Left lung (tissue), 14 donors: ENCODE measurements at places on chromosomes 2 and 18. TPM values are rescaled to one million over a fixed set of nuclear protein-coding genes. Genes with fewer than 3 reads are reported as not detected.

DNA sequence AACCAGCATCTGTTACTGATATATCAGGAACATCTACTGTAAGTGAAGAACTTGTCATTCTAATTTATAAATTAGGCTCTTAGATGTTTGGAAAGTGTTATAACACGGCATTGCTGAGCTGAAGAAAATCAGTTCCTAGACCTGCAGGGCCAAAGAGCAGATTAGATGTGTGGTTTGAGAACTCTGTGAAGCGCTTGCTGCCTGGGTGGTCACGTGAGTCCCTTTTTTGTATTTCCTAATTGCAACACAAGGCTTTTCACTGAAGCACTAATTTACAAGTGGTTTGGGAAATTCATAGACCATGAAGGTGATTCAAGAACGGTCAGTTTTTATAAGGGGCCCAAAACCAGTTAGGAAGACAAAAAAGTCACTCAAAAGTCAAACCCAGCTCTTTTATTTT is 106.9 kb upstream of the SP3 start:
- no peak overlapping the region for H3K27ac ChIP-seq
- H3K27me3 ChIP-seq: no peaks in the 10 kb centered on the region
- H3K4me3 ChIP-seq: no peak overlapping the region
- no peaks in the 10 kb centered on the region for H3K4me1 ChIP-seq
- peaks cover 9% of the 10 kb centered on the region for H3K36me3 ChIP-seq

- H3K27ac ChIP-seq: no peak overlapping the region
- H3K4me3 ChIP-seq: no peak overlapping the region
- no peaks in the 10 kb centered on the region for H3K4me1 ChIP-seq
- DNase-seq: no peak
These were observed 153.6 kb downstream of the NCKAP5 start for GRCh38 chr2:133414486-133415209.

- no peak overlapping the region for H3K4me3 ChIP-seq
- no peaks in the 10 kb centered on the region for H3K4me1 ChIP-seq
- H3K27me3 ChIP-seq: no peaks in the 10 kb centered on the region
- no peaks in the 10 kb centered on the region for H3K36me3 ChIP-seq
These were observed 50.1 kb downstream of the RHOB start for GRCh38 chr2:20496942-20497341.

- H3K27me3 ChIP-seq: no peaks in the 10 kb centered on the region
- H3K27ac ChIP-seq: no peak overlapping the region
- peak overlapping the region; percentile 99 for H3K4me3 ChIP-seq
- peaks cover 24% of the 10 kb centered on the region for H3K4me1 ChIP-seq
- DNase-seq: no peak
- H3K36me3 ChIP-seq: peaks cover 58% of the 10 kb centered on the region
These were observed 2.3 kb downstream of the MAT2A start for GRCh38 chr2:85541262-85541661.

GRCh38 chr2:171266102-171266501 is 105.4 kb upstream of the TLK1 start:
- no peak overlapping the region for H3K4me3 ChIP-seq
- DNase-seq: no peak
- H3K36me3 ChIP-seq: no peaks in the 10 kb centered on the region
- no peaks in the 10 kb centered on the region for H3K27me3 ChIP-seq

DNA sequence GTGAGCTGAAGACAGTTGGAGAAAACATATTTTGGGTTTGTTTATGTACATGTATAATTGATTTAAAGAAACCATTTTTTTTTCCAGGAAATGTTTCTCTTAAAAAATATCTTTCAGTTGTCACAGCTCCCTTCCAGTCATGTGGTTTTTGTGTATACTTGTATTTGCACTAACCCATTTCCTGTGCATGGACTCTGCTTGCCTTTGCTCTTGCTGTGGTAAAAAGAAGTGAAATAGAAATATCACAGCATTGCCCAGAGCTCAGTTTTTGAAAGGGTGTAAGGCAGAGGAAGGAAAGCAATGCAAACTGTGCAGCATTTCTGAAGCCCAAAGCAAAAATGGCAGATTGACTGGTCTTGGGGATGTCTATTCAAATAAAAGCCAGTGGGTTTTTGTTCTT is 10.4 kb upstream of the DOCK10 start:
- no peaks in the 10 kb centered on the region for H3K27me3 ChIP-seq
- no peaks in the 10 kb centered on the region for H3K4me1 ChIP-seq
- no peaks in the 10 kb centered on the region for H3K36me3 ChIP-seq
- no peak overlapping the region for H3K4me3 ChIP-seq
- no peak overlapping the region for H3K27ac ChIP-seq
- DNase-seq: no peak

The UGGT1 gene
- 33.1 TPM for polyA plus RNA-seq

The LYG1 gene
- polyA plus RNA-seq: 2.0 TPM

The PID1 gene
- 25.9 TPM for polyA plus RNA-seq
